ENCODE measurements at places on chromosomes 5 and 9.

- DNase-seq: no peak
Observed at GRCh38 chr9:112532427-112532826, 45.8 kb downstream of the KIAA1958 start.

DNA sequence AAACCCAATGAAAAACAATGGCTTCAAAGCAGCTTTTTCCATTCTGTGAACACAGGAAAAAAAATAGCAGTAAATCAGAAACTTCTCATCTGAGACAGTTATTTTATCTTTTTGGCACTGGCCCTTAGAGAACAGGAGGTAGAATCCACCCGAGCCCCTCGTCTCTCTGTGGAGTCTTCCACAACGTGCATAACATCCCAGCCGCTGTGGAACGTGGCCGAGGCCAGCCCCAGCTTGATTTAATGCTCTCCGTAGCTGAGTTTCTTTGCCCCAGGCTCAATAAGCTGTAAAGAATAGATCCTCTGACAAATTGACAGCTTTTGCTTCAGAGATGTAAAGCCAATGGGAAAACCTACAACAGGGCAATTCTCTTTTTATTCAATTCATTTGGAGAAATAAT is 107.9 kb upstream of the DAP start:
- DNase-seq: no peak

- DNase-seq: no peak
Observed at GRCh38 chr5:134920848-134921575, 16.1 kb downstream of the PCBD2 start.

DNA sequence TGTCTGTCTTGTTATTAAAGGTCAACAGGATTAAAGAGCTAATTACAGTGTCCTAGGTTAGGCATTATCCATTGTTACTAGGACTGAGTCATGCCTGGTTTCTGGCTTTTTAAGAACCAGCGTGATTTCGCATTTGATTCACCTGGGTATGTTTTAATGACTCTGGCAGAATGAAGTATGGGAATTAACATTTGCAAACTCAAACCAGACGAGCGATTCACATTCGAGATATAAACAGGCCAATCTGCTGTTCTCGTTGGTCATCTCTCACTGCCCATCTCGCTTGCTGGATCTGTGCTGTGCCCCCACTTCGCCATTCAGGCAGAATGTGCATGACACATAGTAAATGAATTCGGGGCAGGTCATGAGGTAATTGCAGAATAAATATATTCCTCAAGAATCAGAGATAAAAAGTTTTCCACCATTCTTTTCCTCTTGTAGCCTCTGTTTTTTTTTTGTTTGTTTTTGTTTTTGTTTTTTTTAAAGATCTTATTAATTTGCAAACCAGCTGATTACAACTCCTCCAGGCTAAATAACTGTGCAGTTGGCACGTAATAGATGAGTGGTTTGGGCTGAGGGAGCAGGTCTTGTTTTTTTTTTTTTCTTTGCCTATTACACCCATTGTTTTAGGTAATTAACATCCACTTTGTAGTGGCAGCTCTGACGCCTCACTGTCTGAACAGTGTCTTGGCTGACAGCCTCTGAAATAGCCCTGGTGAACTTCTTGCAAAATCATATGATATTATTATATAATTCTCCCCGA is 313.5 kb upstream of the MSX2 start:
- DNase-seq: no peak

DNA sequence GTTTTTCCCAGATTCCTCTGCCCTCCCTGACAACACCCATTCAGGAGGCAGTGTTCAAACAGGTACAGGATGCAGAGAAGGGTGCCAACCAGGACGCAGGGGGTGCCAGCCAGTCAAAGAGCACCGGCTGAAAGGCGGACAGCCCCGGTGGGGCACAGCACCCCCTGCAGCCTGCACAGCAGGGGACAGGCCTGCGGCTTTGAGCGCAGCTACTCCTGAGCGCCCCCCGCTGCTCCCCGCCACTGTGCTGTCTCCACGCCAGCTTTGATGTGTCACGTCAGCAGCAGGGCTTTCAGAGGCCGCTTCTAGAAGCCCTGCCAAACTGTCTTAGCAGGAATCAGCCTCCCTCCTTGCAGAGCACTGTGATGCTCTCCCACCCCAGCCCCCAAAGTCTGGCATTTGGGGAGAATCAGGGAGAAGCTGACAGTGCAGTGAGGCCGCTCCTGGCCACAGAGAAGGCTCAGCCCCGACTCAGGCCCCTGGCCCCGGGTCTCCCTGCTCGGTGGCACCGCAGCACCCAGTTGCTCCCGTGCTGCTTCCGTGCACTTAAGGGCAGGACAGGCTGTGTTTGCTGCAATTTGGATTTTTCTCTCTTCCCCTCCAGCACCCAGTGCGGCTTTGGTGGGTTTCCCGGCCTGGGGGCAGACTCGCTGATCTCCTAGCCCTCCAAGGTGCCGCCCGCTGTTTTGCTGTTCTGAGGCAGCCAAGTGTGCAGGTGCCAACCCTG is 20.3 kb downstream of the AK8 start:
- DNase-seq: no peak

GRCh38 chr9:126391713-126392661 is 65.4 kb downstream of the MVB12B start:
- no peak for DNase-seq

GRCh38 chr5:149422366-149423048 is 43.4 kb upstream of the IL17B start:
- no peak for DNase-seq

Measured in stimulated activated CD4-positive, alpha-beta T cell treated with anti-CD3 and anti-CD28 coated beads, Interleukin-15, amount 100 ng/mL, for 48 hours (primary cell).